ENCODE measurements at places on chromosomes 1 and 21. TPM values are rescaled to one million over a fixed set of nuclear protein-coding genes. Genes with fewer than 3 reads are reported as not detected.

- no peak for DNase-seq
Observed at GRCh38 chr1:38267037-38268036, 220.7 kb upstream of the POU3F1 start.

- no peak for DNase-seq
Observed at GRCh38 chr1:218408942-218409341, 63.8 kb downstream of the TGFB2 start.

Gene CFAP45
- total RNA-seq, result 0.83 TPM

Gene C1orf210
- not detected for total RNA-seq

Gene SPRR5
- total RNA-seq, result not detected

GRCh38 chr1:157487096-157487495 lies 65.2 kb downstream of the FCRL5 start:
- no peak for DNase-seq

Gene VSIG8
- not detected for total RNA-seq

Gene GPR157
- total RNA-seq, result 4.1 TPM

DNA sequence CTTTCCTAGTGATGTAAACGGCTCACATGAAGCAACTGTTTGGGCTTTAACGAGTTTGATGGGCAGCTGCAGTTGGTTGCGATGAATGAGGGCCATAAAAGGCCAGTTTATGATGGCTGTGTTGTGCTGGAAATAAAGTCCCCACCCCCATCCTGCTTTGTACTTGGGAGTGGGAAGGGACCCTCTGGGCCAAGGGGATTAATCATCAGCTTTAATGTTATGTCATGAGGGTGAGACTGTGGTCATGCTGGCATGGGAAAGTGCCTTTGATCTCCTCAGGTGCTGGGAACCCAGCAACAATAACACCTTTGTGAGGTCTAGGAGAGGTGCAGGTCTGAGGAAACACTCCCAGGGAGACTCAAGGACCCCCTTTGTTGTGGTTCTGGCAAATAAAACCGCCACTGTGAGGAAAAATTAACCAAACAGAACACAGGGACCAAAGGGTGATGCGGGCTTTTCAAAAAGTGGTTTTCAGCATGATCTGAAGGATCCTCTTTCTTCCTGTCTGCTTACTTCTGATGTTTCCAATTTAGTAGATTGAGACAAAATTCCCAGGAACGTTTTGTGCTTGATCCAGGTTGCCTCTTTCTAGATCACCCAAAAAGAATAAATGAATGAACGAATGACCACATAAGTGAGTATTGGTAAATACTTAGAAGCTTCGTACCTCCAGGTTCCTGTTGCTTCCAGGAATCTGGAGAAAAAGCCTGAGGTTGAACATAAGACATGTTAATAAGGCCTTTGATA lies 257.8 kb upstream of the HOOK1 start:
- DNase-seq, result no peak

DNA sequence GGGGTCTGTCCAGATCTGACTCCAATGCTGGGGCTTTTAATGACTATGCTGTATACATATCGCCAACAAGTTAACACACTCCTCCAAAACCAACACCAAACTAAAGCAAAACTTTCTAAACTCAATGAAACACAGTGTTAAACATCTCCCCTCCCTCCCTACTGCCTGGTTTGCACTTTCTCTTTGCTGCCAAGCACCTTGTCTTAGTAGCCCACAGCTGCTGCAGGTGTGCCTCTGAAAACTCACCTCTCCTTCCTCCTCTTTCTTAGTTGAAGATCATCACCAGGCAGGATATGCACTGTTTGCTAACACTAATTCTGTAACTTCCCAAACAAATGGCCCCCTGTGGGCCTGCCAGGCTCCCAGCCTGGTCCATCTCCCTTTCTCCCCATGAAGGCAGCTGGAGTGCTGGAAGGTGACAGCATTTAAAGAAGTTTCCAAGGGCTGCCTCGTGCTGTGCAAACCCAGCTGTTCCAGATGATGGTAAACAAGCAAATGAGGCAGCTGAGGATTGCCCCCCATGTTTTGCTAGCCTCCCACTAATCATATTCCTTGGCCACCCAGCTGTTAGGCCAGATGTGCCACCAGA lies 213.7 kb downstream of the ASTN1 start:
- no peak for DNase-seq

Gene TIE1
- not detected for total RNA-seq

- DNase-seq, result no peak
Observed at GRCh38 chr1:4331767-4332163, 322.6 kb upstream of the AJAP1 start.

- no peak for DNase-seq
Observed at GRCh38 chr1:244303610-244303969, 148.1 kb downstream of the ADSS2 start.
